Ureter (tissue), 1 donor: ENCODE measurements at places on chromosomes 3 and 15.
A peak's percentile ranks its signal among the peaks of the same experiment; 100 is the strongest.

- no peak for DNase-seq
These were observed 1.4 kb upstream of the CRABP1 start for GRCh38 chr15:78338781-78339180.

GRCh38 chr3:43212914-43213611 lies 73.3 kb upstream of the SNRK start:
- DNase-seq: no peak

GRCh38 chr15:98401029-98401428 lies 247.3 kb upstream of the IGF1R start:
- no peak for DNase-seq

DNA sequence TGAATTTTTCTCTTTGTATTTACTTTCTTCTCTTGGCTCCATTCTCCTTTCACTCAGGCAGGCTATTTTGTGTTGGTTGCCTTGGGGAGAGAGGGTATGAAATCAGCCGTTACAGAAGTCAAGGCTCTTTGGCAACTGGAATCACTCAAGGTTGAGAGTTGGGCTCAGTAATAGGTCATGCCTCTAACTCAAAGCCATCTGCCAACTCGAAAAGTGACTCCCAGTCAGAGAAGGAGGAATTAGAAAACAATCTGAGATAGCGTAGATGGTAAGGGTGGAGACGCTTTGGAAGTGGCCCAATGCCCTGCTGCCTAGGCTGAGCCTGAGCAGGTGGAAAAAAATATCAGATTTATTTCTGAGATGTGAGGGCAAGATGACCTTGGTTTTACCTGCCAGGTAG lies 205.7 kb upstream of the ST8SIA2 start:
- no peak for DNase-seq

DNA sequence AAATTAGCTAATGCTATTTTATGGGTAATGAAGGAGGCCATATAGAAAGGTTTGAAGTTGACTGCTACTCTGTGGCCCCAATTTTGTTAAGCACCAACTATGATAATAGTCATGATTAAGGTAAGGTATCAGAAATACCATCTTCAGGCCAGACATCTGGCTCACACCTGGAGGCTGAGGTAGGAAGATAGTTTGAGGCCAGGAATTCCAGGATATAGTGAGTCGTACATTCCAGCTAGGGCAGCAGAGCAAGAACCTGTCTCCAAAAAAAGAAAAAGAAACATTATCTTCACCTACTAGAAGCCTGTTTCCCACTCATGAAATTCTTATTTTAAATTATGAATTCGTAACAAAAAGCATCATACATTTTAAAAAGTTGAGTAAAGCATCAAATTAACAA lies 64.4 kb downstream of the LRRC28 start:
- DNase-seq: no peak

GRCh38 chr3:13235897-13236296 lies 162.7 kb upstream of the IQSEC1 start:
- DNase-seq: no peak

DNA sequence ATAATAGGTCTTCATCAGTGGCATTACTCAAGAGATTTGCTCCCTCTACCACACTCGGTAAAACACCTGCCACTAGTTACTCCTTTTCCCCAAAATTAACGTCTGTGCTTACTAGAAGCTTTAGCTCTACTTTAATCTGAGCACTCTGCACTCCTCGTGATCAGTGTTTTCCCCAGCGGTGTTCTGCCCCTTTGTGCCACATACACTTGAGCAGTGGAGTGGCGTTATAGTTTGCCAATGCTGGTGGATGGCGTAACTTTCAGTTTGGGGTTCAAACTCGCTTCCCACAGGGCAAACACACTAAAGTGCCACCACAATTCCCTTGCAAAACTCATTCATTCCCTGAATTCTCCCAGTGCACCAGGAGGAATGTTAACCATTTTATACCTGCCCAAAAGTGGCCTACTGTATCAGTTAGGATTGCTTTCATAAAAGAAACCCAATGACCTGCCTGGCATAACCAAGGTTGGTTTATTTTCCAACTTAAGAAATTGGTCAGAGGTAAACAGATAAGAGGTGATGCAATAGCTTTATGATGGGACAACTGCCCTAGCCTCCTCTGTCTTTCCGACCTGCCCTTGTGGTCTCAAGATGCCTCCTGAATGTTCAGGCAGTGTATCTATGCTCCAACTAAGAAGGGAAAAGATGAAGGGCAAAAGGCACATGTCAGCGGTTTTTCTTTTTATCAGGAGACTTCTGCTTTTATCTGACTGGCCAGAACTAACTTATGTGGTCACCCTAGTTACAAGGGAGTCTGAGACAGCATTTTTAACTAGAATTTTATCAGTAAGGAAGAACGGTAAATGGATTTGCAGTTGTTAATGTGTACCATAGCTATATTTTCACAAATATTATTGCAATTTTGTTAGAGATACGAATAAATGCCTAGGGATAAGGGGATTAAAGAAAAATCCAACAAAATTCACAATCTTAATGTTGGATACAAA lies 83.9 kb downstream of the FSIP1 start:
- DNase-seq: no peak

GRCh38 chr3:128409624-128410581 lies 56.8 kb downstream of the DNAJB8 start:
- DNase-seq: no peak

DNA sequence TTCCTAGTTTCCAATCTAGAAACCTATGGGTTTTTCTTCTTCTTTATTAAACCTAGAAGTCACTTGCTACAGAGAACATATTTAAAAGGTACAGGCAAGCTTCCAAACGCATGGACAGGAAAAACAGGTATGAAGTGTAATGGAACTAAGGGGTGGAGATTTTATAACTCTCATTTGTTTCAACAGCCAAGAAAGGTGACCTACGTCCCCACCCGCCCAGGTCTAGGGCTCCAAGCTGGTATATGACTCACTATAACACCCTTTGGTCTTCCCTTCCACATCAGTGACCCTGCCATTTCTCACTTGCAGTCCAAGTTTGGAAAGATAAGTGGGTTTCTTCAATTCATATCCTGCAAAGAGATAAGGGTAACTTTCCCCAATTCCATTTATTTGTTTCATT lies 6.0 kb upstream of the LIPH start:
- DNase-seq: peak; percentile 77

DNA sequence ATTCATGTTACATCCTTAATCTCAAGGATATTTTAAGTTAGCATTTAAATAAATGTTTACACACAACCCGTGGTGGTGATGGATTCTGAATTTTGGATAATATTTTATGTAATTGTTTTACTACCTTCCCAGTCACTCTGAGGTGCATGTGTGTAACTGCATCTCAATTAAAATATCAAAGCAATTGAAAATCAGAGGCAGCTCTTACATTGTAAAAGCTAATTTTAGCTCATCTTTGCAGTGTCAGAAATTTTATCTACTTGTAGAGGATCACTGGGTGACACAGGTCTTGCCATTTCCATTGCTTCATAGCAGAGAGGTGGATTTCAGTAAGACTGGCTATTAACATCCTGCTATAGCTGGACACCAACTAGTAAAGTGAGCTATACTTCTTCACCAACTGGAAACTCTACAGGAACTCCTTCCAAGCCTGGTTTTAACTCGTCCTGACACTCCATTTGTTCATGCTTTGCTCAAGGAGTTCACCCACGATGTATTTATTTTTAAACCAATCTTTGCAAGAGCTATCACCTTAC lies 19.6 kb upstream of the MITF start:
- DNase-seq: no peak

DNA sequence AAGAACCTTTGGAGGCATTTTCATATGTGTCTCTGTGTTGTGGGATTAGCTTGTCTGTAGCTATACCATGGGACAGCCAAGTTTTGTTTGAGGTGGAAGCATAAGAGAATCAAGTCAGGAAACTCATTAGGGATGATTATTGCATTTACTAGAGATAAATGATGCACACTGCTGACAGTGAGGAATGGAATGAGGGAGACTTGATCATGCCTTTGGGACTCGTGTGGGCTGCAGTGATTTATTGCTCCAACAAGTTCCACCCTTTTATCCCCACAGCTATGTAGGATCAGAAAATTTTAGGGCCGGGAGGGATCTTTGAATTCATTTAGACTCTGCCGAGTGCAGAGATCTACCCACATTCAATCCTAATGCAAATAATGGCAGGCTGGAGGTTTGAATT lies 16.3 kb downstream of the ZNF385D start:
- no peak for DNase-seq

DNA sequence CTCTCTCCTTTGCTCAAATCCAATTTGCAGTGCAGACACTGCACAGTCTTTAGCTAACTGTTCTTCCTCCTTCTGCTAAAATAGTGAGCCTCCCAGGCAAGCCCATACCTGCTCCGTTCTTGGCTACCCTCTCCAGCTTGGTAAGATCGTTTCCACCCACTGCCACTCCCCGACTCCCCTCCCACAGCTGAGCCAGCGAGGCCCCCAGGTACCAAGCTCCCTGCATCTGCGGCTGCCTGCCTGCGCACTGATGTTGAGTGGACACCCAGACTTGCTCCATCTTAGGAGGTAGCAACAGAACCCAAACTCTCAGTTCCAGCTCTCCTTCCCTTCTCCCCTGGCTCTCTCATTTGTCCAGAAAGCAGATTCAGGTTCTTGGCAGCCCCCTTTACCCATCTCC lies 7.9 kb upstream of the TNK2 start:
- peak; percentile 65 for DNase-seq

- DNase-seq: peak; percentile 57
These were observed 18.9 kb upstream of the TGM5 start for GRCh38 chr15:43285609-43286037.

- no peak for DNase-seq
These were observed 1.2 kb downstream of the GBE1 start for GRCh38 chr3:81760215-81760614.

DNA sequence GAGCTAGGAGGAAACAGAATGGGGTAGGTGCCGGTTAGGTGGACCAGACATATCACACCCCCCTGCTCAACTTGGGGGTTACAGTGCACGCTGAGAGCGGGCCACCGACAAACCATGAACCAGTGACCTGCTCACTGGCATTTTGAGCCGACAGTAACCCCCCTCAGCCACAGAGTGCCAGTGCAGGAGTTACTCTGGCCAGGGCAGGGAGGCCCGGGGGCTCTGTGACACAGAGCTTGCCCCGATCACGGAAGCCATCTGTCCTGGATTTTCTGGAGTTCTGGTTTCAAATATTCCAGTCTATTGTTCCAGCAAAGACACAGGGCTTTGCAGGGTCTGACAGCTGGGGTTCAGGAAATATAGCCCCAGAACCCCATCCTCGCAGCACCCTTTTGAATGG lies 225.2 kb downstream of the VPS13C start:
- DNase-seq: no peak

GRCh38 chr15:73239564-73240215 lies 129.1 kb downstream of the HCN4 start:
- no peak for DNase-seq

DNA sequence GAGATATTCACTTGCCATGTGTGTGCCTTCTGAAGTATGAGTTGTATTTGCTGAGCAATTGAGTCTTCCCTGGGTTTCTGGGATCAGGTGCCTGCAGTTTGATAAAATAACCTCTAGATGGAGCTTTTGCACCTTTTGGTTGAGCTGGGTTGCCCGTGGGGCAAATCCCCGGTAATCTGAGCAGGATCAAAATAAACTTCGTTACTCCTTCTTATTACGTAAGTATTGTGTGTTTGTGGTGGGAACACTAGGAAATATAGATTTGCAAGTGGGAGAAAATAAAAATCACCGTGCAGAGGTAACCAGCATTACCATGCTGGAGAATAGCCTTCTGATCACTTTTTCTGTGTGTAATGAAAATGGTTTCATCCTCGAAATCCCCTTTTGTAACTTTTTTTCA lies 277.4 kb upstream of the NR2E3 start:
- DNase-seq: no peak

- no peak for DNase-seq
These were observed 97.1 kb downstream of the TMEM212 start for GRCh38 chr3:171940151-171940649.

DNA sequence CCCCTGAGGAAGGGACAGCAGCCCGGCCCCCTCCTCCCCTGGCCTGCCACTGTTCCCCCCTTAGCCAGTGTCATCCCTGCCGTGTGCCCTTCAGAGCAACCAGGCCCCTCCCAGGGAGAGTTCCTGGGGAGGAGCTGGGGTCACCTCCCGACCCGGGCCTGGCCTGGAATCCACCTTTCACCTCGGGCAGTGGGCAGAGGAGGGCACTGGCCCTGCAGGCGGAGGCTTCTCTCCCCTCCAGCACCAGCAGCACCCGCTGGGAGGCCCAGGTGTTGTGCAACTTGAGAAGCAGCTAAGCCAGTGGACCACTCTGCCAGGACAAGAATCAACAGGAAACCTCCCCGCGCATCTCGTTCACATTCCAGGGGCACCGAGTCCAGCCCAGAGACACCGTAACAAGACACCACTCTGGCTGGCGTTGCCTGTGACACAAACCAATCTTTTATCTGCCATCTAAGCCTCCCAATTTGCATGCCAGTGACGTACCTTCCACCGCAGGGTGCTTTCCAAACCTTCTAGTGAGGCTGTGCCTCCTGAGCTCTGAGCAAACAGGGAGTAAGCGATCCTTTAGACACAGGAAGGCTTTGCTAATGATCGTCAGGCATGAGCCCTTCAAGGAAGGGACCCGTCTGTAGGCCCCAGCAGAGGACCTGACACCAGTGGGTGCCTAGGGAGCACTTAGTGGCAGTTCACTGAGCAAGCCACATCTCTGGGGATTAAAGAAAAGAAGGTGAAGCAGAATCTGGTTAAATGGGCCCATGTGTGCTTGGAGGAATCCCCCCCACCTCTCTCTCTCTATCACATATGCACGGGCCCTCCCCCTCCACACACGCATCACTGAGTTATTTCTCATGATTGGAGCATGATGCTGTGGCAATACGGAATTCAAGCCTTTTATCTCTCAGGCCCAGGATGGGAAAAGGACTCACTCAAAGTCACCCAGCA lies 98.9 kb upstream of the TLE3 start:
- DNase-seq: peak; percentile 87

GRCh38 chr3:55668359-55668758 lies 181.3 kb upstream of the WNT5A start:
- no peak for DNase-seq

DNA sequence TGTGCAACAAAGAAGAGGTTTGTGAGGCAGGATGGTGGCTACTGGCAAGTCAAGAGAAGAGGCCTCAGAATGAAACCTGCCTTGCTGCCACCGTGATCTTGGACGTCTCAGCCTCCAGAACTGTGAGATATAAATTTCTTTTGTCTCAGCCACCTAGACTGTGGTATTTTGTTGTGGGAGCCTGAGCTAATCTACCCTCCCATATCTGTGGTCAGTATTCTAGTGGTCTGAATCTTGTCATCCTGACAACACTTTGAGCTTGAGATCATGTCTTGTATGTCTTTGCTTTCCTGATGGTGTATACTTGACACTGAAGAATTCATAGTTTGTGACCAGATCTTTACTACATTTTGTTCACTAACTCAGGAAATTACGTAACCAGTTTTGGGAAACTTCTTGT lies 240.6 kb upstream of the GOLIM4 start:
- DNase-seq: no peak
